Panc1 (cell line): ENCODE measurements at places on chromosomes 12 and 14. TPM values are rescaled to one million over a fixed set of nuclear protein-coding genes. Genes with fewer than 3 reads are reported as not detected.

- no peak overlapping the region for H3K27ac ChIP-seq
- DNase-seq = no peak
- H3K4me1 ChIP-seq = no peaks in the 10 kb centered on the region
- no peak overlapping the region for H3K4me3 ChIP-seq
Measured at GRCh38 chr12:12642916-12643315, 31.2 kb downstream of the CREBL2 start.

DNA sequence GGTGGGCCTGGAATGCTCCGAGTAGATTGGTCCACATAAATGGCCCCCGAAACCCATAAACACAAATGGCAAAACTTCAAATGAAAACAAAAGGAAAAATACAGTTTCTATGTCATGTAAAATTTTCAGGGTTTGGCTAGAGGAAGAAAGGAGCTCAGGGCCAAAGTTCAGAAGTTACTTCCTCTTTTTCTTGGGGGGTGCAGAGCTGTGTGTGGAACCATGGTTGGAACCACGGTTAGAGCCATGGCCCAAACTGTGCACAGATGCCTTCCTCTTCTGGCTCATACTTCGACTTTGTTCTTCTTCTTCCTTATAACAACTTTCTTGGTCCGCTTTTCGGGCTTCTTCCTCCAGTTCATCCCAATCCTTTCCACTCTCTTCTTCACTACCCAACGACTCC, 51.7 kb downstream of the MGST1 start:
- H3K27me3 ChIP-seq = no peaks in the 10 kb centered on the region
- no peak for DNase-seq
- H3K27ac ChIP-seq = no peak overlapping the region
- no peaks in the 10 kb centered on the region for H3K36me3 ChIP-seq

DNA sequence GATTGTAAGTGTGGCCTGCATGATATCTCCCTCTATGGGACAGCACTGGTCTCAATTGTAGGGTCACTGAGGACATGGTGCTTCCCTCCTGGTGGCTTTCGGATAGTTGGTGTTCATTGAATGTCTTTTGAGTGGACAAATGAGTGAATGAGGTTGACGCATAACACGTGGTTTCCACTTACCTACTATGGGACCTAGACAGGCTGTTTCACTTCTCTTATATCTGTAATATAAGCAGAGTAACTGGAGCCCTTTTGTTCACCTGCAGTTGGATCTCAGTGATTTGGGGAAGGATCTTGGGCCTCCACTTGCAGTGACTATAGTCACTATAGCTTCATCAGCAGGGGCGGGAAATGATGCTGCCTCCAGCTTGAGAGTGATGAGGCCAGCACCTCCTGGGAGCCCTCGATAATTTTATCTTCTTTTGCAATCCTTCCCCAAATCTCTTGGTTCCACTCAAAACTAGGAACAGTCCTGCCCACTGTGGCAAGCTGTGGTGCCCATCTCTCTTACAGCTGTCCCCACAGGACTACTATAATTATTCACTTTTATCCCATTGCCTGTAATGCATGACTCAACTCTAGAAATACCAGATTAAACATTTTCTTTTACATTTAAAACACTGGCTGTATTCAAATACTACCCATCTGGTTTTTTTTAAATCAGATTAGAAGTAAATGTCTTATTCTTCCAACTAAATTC, 242.9 kb downstream of the CHST11 start:
- H3K27ac ChIP-seq = no peak overlapping the region
- H3K4me1 ChIP-seq = no peaks in the 10 kb centered on the region
- DNase-seq = no peak
- no peaks in the 10 kb centered on the region for H3K36me3 ChIP-seq
- H3K27me3 ChIP-seq = no peaks in the 10 kb centered on the region
- H3K4me3 ChIP-seq = no peak overlapping the region

GRCh38 chr12:98814254-98814653, 169.2 kb downstream of the APAF1 start:
- no peak for DNase-seq
- H3K27me3 ChIP-seq = peaks cover 6% of the 10 kb centered on the region; the same call in 1 of the 2 replicates
- no peak overlapping the region for H3K4me3 ChIP-seq
- H3K4me1 ChIP-seq = 0 out of 2 replicates have a peak, but pooled peaks cover 3% of the 10 kb centered on the region

- no peaks in the 10 kb centered on the region for H3K4me1 ChIP-seq
- no peaks in the 10 kb centered on the region for H3K27me3 ChIP-seq
- H3K4me3 ChIP-seq = no peak overlapping the region
- no peak for DNase-seq
Measured at GRCh38 chr14:89128311-89129026, 288.6 kb downstream of the FOXN3 start.

- no peaks in the 10 kb centered on the region for H3K4me1 ChIP-seq
- no peaks in the 10 kb centered on the region for H3K27me3 ChIP-seq
- H3K4me3 ChIP-seq = no peak overlapping the region
- no peak for DNase-seq
Measured at GRCh38 chr12:101230547-101230946, 20.5 kb upstream of the SLC5A8 start.

DNA sequence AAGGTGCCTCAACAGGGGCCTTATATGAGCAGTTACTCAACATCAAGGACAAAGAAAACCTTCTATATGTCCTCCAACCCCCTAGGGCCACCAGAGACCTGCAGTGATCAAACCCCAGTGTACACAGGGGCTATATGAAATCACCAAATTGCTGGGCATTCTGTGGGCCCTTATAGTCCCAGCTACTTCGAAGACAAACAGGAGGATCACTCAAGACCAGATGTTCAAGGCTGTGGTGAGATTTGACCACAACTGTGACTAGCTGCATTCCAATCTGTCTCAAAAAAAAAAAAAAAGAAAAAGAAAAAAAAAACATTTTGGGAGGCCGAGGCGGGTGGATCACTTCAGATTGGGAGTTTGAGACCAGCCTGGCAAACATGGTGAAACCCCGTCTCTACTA, 51.0 kb upstream of the PRB2 start:
- H3K27me3 ChIP-seq = no peaks in the 10 kb centered on the region
- H3K27ac ChIP-seq = no peak overlapping the region
- no peaks in the 10 kb centered on the region for H3K4me1 ChIP-seq
- no peaks in the 10 kb centered on the region for H3K36me3 ChIP-seq
- H3K4me3 ChIP-seq = no peak overlapping the region
- no peak for DNase-seq

DNA sequence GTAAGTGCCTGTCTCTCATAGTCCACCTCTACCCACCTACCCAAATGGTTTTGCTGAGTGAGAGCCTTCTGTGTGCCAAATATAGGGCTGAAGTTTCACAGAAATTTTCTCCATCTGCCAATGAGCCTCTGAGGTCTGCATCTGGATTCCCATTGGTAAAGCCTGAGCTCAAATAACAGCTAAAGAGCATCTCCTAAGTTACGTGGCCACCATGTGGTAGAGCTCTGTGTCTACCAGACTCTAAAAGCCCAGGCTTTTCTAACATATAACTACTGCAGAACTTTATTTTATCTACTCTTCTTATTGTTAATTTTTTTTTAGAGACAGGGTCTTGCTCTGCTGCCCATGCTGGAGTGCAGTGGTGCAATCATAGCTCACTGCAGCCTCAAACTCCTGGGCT, 16.0 kb downstream of the AMDHD1 start:
- DNase-seq = no peak
- no peaks in the 10 kb centered on the region for H3K36me3 ChIP-seq
- peaks cover 2% of the 10 kb centered on the region; the same call in 1 of the 2 replicates for H3K27me3 ChIP-seq
- H3K4me1 ChIP-seq = no peaks in the 10 kb centered on the region

STAC3 gene
- 0.87 TPM for total RNA-seq

DLK1 gene
- total RNA-seq = 0.69 TPM
